HFF-Myc (cell line): ENCODE measurements at places on chromosomes 12 and 14.

DNA sequence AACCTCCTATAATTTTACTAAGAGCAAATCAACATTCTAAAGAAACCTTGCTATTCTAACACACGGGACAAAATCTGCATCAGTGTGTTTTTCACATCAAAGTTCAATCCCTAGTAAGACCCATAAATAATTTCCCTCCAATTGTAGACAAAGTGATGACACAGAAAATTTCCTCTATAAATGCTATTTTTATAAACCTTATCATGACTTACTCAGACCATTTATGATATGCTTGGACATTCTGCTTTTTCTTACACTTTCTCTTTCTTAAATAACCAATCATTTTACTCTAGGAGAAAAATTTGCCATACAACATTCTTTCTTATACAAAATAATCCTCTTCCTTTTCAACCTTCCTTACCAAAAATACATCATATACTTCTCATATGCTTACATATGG is 67.0 kb downstream of the SDR9C7 start:
- DNase-seq, result no peak

DNA sequence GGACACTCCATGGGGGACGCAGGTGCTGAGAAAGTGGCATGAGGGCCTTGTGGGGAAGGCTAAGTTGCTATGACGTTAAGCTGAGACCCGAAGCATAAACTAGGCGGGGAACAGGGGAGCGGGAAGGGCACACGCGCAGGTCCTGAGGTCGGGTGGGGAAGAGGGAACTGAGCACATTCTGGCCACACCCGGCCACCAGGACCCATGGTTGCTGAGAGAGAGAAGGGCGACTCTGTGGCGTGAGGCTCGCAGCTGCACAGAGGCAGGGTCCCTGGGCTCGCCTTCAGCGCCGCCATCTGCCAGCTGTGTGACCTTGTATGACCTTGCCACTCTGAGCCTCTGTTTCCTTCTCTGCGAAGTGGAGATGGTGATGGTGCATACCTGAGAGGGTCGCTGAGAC is 182.5 kb downstream of the PHETA1 start:
- no peak for DNase-seq

GRCh38 chr12:86659985-86660384 is 403.8 kb upstream of the MGAT4C start:
- no peak for DNase-seq

DNA sequence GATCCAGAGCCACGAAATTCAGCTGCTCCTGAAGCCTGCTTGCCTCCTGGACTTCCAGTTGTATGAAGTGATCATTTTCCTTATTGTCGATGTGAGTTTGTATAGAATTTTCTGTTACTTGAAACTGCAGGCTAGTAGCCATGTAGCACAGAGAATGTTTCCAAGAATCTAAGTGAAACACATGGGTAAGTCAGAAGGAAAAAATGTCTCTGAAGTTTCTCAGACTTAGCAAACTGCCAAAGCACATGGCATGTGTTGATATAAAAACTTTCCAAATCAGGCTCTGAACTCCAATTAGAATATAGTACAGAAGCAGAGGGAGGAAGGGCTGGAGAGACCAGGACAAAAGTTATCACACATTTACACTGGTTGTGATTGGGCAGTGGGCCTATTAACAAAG is 9.8 kb upstream of the PCNX1 start:
- DNase-seq, result no peak

DNA sequence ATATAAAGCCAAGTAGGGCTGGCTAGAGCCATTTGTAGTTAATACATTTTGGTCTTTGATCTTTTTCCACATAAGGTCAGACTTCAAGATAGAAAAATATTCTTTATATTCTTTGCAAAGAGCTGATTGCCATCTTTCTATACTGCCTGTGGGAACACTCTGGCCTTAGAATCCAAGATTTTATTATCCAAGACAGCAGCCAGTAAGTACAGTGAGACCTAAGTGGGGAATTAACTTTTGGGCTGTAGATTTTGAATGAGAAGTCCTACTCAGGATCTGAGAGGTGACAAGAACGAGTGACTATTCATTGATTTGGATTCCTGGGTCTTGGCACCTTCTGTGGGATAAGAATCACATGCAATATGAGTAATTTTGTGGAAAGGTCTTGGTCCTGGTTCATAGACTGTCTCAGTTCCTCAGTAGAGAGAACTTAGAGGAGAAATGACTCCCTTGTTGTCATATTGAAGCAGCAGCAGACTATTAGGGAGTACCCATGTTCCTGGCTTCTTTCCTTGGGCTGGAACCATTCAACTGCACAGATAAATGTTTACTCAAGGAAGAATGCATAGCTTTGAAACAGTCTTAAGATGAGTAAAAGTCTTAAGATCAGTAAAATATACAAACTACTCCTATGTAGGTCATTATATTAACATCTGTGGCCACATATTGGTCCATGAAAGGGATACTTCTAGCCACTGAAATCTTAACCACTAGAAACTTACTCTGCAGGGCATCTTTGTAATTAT is 353.8 kb downstream of the RAD51B start:
- DNase-seq, result no peak

GRCh38 chr12:6426882-6427671 is 17.7 kb upstream of the CD27 start:
- no peak for DNase-seq

DNA sequence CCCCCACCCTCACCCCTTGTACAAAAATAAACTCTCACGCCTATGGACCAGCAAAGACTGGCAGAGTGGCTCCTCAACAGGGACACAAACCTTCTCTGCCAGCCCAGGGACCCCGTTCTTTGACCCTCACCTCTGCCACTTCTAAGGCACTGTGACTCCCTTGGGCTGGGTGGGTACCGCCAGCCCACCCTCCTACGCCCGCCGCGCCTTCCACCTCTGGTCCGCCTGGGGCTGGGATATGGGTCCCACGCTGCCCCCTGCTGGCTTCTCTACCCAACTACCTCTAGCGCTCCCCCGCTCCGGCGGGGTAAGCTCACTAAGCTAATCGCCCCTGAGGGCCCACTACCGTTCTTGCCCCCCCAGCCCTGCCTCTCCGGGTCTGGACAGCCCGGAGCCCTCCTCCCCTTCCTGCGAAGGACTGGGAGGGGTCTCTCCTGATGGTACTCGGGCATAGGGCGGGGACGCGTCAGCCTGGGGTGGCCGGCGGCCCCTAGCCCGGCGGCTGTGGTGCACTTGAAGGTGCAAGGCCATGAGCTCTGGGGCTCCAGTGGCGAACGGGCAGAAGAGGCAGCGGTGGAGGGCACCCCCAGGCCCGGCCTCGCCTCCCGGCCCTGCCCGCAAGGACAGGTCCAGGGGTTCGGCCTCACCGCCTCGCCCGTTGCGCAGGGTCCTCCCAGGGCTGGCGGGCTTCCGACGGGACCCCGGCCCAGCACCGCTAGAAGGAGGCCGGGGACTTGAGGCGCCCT is 8.1 kb downstream of the ZNF219 start:
- no peak for DNase-seq

DNA sequence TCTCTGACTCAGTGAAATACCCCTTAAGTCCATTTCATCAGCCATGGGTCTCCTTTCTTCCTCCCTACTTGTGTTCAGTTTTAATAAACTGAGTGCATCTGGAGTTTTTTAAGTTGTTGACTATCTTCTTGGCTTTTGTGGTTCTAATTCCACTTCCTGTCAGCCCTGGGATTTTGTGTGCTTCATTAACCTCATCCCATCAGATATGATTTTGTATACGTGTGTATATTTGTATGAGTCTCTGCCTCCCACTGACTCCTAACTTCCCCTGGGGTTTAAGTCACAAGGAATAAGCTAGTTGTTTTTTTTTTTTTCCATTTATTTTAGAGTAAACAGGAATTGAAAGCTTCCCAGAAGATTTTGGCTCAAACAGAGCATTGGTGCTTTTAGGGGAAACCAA is 62.7 kb downstream of the TTLL5 start:
- no peak for DNase-seq

DNA sequence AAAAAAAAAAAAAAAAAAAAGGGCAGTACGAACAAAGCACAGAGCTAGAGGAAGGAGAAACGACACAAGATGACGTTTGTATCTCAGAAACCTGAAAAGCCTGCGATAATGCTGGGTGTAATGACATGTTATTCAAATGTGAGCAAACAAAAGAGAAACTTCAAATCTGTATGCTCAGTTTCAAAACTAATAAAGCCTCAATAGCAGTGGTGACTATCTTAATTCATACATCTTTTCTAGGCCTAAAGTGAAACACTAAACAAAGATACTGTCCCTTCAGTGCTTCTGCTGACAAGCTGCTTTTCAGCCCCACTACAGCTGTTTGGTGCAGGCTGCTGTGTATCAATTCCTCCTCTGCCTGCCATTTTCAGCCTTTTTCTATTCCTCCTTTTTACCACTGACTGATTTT is 15.8 kb downstream of the ITPR2 start:
- DNase-seq, result no peak

DNA sequence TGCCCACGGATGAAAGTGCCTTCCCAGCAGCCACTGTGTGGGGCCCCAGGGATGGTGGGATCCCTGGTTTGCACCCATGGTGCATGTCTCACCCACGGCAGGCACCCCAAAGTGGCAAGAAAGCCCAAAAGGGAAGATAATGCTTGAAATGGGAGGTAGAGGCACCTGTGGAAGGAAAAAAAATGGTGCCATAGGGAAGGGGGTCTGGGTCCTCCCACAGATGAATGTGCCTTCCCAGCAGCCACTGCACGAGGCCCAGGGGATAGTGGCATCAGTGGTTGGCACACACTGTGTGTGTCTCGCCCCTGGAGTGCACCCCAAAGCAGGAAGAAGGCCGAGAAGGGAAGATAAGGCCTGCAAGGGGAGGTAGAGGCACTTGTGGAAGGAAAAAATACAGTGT is 264.2 kb downstream of the ALG10 start:
- DNase-seq, result no peak

GRCh38 chr12:1994429-1995143 is 9.7 kb downstream of the DCP1B start:
- DNase-seq, result no peak

DNA sequence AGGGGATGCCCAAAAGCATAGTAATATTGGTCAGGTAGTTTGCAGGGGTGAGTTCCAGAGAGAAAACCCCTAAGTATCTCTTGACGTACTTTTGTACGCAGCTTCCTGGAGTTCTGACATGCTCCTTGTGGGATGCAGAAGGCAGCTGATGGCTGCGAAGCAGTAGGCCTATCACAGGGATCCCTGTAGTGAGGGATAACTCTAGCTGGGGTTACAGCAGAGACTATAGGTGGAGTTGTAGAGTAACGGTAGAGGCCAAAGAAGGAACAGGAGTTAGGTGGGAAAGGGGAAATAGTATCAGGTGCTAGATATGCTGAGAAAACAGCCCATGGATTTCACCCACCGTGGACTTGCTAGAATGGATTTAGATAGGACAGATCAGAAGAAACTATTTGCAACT is 37.3 kb downstream of the MGST1 start:
- DNase-seq, result no peak

GRCh38 chr14:34583525-34583924 is 44.0 kb upstream of the EAPP start:
- no peak for DNase-seq

GRCh38 chr14:71487449-71487848 is 444.8 kb upstream of the RGS6 start:
- no peak for DNase-seq

DNA sequence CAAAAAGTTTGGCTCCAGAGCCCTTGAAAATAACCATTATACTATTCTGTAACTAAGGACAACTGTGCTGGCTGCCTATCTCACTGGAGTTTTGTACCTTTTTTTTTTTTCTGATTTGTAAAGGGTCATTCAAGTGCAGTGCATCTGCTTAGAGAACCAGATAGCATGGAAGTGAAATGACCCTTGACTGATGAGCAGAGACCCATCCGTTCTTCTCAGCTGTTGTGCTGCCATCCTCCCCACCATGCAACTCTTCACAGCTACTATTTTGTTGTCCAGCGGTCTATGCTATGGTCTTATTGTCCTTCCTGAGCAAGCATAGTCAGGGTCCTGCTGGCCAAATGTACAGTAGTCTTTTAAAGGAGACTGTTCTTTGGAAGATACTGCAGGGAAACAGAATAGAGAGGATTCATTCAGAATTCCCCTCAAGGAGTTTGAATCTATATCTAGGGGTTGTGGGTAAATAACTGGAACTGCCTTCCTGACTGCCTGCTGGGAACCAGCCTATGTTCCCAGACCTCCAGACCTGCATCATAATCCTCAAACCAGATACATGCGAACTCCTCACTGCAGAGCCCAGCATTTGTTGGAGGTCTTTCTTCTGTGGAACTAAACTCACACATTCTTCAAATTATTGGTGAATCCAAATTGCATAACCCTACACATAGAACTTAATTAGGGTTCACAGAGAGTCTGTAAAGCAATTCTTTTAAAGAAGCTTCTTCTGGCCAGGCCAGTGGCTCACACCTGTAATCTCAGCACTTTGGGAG is 41.1 kb downstream of the GPR19 start:
- no peak for DNase-seq

DNA sequence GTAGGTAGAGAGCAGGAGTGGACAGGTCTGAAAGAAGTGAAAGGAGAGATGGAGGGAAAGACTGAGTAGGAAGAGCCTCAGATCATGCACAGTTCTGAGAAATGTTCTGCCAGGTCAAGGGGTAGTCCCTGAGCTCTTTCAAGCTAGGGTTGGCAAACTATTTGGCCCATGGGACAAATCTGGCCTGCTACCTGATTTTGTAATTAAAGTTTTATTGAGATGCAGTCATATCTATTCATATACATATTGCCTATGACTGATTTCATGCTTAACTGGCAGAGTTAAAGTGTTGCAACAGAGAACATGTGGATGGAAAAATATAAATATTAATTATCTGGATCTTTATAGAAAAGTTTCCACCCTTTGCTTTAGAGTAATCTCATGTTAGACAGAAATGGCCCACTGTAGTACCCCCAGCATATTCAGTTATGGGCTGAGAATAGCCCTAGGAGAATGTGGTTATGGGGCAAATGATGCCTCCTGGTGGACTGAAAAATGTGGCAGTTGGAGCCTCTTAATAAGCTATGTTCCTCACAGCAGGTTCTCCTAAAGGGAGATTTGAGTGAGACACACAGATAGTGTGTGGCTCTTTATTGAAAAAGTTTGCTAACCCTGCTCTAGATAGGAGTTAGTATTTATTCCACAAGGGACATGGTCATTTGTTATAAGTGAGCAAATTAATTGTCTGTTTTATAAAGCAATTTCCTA is 476.9 kb downstream of the LRIG3 start:
- DNase-seq, result no peak

DNA sequence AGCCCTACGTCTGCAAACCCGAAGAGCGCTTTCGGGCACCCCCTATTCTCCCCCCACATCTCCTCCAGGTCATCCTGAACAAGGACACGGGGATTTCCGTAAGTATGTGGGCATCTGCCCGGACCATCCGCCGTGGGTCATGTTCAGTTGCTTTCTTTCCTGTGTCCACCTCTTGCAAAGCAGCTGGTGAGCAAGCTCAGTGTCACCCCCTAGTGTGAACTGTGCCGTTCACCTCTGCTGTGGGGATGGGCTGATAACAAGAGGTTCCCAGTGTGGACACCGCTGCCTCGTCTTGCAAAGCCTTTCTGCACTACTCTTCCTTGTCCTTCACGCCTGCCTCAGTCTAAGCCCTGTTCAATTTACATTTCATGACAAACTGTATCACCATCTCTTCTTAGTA is 8.6 kb downstream of the PRKAB1 start:
- no peak for DNase-seq

DNA sequence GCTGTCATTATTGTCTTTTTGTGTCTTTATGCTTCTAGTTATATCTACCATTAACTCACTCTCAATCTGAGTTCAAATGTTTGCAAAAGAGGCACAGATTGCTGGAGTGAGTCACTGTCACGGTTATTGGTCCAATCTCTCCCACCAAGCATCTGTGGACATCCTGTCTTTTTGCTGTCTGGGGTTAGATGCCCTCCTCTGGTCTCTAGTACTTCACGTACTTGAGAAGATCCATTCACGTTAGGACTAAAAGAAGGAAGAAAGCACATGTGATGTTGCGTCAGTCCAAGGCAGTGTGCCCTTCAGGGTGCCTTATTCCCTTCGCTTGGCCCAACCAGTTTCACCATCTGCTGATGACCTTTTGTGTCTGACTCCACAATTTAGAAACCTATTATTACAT is 72.3 kb upstream of the STXBP6 start:
- DNase-seq, result no peak
